ENCODE measurements at places on chromosomes 4 and X.

DNA sequence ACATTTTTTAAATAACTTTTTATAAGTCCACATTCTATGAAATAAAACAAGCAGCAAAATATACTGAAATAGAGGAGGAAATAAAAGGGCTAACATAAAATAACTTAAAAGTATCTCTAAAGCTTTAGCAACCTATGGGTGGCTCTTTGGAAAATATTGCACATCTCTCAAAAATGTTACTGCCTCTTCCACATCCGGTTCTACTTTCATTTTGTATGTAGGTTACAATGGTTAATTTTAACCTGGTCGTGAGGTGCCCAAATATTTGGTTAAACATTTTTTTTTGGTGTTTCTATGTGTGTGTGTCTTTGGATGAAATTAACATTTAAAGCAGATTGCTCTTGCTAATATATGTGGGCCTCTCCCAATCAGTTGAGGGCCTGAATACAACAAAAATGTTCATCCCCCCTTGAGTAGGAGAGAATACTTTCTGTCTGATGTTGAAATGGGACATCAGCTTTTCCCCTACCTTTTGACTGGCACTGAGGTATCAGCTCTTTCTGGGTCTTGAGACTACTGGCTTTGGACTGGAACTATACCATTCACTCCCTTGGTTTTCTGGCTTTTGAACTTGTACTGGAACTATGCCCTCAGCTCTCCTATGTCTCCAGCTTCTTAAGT lies 353.0 kb downstream of the ADAM29 start:
- DNase-seq = no peak

- DNase-seq = peak; percentile 62
Measured at GRCh38 chr4:1008840-1009541, 2.4 kb upstream of the FGFRL1 start.

GRCh38 chr4:945274-946102 lies 13.2 kb downstream of the TMEM175 start:
- peak; percentile 27 for DNase-seq

GRCh38 chrX:43949669-43950068 lies 23.5 kb downstream of the NDP start:
- DNase-seq = peak; percentile 78

DNA sequence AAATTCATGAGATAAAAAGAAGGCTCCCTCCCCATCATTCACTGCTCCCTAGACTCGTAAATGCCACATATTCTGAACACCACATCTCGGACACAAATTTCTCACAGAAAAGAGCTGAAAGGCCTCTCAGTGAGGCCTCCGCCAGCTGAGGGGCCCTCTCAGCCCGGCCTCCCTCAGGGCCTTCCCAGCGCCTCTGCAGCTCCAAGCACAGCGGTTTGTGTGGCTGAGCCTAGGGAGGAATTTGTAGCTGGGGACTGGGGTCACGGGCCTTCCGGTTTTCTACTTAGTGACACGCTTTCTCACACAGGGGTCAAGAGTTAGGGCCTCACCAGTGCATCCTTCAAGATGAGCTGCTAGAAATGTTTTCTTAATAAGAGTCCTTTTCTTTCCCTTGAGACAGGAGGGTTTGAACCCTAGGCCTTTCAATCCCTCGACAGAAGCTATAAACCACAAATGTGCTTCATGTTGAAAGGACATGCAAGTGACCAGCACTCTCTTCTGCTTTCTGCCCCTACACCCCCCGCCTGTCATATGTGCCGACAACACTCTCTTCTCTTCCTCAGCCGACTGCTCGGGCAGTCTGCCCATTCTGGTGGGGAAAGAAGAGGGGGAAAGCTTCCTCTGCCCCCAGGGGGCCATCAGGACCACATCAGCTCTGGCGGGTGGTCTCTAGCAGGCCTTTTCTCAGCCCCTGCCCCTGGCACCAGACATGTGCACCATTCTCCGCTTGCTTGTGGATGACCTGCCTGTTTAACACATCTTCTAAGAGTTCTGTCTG lies 104.9 kb downstream of the CHIC2 start:
- DNase-seq = no peak

GRCh38 chr4:173509036-173510001 lies 20.7 kb downstream of the HAND2 start:
- no peak for DNase-seq

GRCh38 chrX:154126101-154126500 lies 17.9 kb upstream of the OPN1LW start:
- no peak for DNase-seq

DNA sequence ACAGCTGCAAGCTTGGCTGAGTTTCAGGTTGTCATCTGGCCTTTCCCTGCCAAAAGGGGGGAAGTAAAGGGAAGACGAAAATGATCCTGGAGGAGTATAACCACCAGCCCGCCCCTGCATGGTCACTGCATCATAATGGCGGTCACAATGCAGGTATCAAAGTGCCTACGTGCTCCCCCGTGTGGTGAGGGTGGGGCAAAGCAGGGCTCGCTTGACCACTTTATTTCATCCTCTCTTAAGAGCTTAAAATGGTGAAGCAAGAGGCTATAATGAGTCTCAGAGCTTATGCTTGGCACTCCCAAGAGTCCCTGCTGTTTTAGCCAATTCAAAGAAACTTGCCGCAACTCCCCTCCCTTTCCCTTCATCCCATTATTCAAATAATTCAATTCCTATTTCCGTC lies 105.6 kb downstream of the APOOL start:
- peak; percentile 56 for DNase-seq

GRCh38 chrX:101668143-101668542 lies 8.5 kb upstream of the ARMCX2 start:
- DNase-seq = no peak

DNA sequence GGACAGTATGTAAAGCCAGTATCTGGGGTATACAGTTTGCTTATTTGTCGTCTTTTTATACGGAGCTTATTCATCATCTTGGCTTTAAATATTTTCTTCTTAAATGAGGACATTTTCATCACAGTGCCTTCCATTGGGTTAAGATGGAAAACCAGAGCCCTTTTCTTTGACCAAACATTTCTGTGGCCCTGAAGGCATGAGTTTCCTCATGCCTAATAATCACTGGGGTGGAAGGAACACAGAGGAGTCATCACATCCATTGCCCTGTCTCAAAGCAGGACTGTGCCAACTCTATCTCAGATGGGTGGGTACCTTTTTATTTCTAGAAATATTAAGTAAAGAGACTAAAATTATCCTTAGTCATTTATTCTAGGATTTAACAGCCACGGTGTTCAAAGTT lies 40.0 kb downstream of the CHRDL1 start:
- no peak for DNase-seq

GRCh38 chr4:38757945-38758600 lies 24.7 kb downstream of the TLR10 start:
- peak; percentile 69 for DNase-seq

DNA sequence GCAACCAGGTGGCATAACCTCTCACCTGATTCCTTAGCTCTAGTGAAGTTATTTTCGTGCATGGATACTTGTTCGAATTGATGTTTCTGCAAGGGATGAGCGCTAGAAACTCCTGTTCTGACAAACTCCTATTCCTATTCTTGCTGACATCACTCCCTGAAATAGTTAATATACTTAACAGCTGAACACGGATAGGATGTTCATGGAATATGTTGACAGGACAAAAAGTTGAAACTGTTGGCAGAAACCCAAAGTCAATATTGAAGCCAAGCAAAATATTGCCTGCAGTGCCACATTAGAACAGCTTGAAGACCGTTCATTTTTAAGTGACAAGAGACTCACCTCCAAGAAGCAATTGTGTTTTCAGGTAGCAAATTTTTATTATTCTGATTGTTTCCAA lies at the start of gene KLKB1:
TSS of gene KLKB1 (plus strand) at position 287 of the 400 bp plus-strand sequence. CDS start 689 bp downstream, outside the sequence.
- DNase-seq = no peak
